ENCODE measurements at places on chromosomes 4 and X.
A peak's percentile ranks its signal among the peaks of the same experiment; 100 is the strongest.

DNA sequence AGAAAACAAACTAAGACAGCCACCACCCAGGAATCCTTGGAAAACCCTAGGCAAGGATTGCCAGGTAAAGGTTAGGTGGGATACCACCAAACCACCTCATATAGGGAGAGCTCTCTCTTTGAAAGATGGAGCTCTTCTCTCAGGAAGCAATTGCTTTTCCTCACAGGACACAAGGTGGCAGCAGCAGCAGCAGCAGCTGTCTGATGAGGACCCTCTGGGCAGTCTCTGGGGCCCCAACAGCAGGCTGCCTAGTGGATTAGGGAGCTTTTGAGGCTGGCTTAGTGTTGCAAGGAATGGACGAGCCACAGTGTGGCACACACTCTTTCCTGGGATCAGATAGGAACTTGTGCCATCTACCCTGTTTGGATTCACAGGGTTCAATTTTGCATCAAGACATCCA lies 41.4 kb upstream of the CHRDL1 start:
- DNase-seq, result no peak

DNA sequence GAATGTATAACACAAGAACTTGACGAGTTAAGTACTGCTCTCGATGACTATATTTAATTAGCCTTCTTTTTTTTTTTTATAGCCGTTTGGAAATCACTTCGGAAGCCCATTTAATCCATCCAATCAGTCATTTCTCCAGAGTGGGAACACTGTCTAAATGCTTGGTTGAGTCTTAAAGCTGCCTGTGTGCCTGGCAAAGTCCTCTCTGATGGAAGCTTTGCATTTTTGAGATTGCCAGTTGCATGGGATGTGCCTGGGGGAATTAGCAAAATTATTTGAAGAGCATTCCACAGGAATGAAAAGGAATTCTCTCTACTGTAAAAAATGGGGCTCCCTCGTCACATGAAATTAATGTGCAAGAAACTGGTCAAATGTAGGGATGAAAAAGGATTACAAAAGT lies 398.8 kb upstream of the RPS6KA3 start:
- DNase-seq, result no peak

GRCh38 chr4:37868238-37868637 lies 22.6 kb upstream of the TBC1D1 start:
- DNase-seq, result no peak

- DNase-seq, result no peak
Measured at GRCh38 chrX:130097507-130098209, 12.6 kb downstream of the ELF4 start.

GRCh38 chrX:131728295-131729145 lies 184.6 kb downstream of the OR13H1 start:
- DNase-seq, result peak; percentile 69

DNA sequence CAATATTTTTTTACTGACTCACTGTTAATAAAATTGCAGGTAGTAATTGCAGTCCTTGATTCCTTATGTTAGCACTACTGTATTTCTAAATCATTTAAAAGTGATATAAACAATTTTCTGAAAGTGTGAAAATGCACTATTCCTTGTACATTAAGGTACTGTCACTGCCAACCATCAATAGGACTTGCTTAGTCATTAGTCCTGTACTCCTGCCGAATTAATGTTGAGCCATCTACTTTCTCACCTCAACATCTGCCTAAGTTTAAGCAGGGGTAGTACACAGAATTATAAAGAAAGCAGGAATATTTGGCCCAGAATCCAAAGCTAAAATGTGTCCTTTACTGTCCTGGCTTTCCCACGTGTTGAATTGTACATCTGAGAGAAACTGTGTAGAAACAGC lies 87.0 kb upstream of the TRPC3 start:
- no peak for DNase-seq

DNA sequence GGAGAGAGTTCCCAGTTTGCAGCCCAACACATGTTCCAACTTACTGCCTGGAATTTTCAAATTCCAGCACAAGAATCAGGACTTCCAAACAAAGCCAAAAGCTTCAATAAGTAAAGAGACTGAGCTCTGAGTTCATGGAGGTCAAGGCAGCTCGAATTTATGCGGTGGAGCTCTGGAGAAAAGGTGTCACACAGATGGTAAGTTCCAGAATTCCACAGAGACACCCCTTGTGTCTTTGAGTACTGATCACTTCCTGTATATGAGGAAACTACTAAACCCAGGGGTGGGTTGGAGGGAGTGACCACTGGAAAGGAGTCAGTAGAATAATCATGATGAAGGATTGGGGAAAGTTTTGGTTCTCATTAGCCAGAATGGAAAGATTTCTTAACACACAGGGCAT lies 118.5 kb upstream of the GUCY1A1 start:
- no peak for DNase-seq

- no peak for DNase-seq
Measured at GRCh38 chrX:13669246-13669737, 16.4 kb downstream of the TCEANC start.

- no peak for DNase-seq
Measured at GRCh38 chr4:2011583-2011982, 2.8 kb upstream of the NELFA start.

DNA sequence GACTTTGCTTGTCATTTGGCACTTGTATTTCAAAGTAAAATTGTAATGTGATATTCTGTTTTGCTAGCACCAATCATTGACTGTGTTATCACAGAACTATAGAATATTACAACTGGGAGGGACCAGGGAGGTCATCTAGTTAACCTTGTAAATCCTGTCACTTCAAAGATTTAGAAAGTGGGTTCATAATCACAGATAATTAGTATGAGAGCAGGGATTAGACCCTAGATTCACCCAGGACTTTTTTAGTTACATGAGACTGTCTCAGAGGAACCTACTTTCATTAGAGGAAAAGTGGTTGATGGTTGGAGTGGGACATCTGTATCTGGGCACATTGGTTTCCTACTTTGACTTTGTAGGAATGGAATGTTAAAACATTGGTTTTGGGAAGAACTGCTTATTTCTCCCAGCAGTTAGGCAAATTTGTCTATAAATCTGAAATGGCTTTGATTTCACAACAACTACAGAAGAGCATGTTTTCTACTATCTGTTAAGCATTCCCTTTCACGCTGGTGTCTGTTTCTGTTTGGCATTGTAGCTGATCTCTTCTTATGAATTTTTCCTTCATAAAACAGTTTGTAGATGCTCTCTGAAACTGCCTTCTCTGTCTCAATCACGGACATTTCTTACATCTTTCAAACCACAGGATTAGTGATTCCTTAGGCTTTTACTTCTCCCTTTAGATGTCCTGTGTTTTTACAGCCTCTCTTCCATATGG lies 144.1 kb downstream of the DIPK2B start:
- DNase-seq, result no peak

DNA sequence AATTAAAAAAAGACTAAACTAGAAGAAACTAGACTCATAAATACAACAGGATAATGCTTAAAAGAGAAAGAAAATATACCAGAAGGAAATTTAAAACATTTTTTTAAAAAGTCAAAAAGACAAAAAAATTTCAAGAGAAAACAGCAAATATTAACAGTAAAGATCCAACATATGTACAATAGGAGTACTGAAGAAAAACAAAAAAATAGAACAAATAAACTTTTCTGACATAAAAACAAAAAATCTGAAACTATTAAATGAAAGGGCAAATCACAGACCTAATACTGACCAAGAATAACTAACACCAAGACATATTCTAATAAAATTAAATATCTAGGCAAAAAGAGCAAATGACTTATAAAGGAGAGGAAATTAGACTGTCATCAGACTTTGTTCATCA lies 11.5 kb downstream of the DNAJB14 start:
- DNase-seq, result no peak

DNA sequence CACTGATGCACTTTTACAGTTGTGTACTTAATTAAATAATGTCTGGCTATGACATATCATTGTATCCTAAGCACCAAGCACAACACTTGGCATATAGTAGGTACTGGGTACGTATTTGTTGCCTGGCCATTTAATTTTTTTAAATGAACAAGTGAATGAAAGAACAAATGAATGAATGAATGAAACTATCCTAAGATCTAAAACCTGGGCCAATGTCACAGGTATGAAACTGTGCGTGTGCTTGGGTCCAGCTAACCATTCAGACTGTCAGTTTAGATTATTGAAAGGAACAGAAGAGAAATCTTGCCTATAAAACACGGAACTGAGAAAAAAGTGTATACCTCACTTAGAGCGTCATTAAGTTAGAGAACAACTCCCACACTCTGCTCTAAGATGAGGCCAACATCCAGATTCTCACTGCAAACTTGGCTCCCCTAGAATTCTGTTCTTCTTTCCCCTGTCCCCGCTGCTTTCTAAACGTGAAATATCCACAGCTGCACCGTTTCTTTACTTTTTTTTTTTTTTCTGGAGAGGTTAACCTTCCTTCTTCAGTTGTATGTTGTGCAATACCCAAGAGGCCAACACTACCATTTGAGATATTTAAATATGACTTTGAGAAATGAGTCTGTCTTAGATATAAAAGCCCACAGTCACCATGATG lies 17.3 kb upstream of the SEL1L3 start:
- DNase-seq, result no peak

GRCh38 chr4:24780936-24781495 lies 14.4 kb upstream of the SOD3 start:
- DNase-seq, result no peak

DNA sequence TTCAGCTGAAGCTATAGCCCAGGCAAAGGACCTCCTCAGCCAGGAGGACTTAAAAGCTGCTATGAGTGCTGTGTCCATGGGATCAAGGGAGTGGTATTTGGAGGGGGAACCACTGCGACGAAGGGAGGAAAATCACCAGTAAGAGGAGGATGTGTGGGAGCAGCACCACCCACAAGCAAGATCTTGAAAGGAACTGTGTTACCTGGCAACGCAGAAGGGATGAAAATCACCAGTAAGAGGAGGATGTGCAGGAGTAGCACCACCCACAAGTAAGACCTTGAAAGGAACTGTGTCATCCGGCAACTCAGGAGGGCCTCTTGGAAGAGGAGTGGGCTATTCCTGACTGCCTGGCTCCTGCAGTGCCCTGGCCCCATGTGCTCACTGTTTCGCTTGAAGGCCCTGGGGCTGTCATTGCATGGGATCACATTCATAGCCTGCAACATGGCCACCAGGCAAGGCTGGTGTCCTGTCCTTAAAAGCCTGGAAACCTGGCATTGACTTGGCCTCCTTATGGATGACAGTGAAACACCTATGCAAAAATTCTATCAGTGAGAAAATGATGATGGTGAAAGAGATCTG lies 48.3 kb downstream of the TRMT44 start:
- no peak for DNase-seq

- DNase-seq, result no peak
Measured at GRCh38 chr4:188435381-188435780, 296.1 kb downstream of the TRIML1 start.

GRCh38 chrX:38594434-38594833 lies 33.1 kb downstream of the TSPAN7 start:
- no peak for DNase-seq

DNA sequence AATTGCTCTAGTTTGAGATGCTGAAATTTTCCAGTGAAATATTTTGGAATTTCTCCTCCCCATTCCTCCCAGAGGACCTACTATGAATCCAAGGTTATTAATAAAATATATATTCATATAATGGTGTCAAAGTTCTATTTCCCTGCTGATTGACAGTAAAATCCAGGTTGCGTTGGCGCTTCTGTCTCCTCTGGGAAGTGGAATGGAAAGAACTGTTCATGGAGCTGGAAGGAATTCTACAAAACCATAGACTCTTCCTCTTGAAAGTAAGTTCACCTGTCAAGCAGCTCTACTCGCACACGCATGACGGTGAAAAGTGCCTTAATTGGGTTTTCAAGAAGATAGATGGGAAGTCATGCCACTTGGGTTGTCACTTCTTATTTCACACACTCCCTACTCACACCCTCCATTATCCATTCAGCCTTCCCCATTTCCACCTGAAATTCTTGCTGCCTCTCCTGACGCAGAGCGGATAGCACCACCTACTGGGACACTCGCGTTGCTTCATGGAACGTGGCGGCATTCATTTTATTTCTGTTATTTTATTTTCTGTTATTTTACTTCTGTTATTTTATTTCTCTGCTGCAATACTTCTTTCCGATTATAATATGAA lies 351.6 kb downstream of the NLGN4X start:
- DNase-seq, result no peak

DNA sequence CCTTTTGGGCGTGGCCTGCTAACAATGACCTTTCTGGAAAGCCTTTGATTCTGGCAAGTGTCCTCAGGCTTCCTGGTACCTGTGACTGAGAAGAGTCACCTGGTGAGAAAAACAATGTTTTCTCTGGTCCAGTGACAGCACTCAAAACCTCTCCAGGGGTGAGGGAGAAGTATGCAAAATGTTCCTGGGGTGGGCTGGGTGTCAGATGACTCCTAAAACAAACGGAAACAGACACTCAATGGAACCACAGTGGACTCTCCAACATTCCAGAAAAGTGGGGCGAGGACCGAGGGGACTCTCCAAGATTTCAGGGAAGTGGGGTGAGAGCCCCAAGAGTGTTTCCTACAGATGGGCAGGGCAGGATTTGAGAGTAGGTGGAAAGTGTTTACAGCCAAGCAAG lies 69.5 kb downstream of the ANAPC4 start:
- DNase-seq, result no peak

DNA sequence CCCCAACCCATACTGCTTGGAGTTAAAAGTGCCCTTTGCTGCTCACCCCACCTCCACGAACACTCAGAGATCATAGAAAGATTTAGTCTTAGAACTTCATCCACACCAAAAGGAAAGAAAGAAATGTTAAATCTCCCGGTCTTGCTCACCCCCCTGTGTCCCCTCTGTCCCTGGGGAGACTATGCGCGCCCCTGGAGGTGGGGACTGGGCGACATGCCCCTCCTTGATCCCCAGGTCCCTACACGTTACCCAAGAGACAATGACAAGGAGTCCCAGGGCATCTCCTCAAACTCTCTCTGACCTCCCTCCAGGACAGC lies 620 bp downstream of the ITM2A start:
- no peak for DNase-seq

DNA sequence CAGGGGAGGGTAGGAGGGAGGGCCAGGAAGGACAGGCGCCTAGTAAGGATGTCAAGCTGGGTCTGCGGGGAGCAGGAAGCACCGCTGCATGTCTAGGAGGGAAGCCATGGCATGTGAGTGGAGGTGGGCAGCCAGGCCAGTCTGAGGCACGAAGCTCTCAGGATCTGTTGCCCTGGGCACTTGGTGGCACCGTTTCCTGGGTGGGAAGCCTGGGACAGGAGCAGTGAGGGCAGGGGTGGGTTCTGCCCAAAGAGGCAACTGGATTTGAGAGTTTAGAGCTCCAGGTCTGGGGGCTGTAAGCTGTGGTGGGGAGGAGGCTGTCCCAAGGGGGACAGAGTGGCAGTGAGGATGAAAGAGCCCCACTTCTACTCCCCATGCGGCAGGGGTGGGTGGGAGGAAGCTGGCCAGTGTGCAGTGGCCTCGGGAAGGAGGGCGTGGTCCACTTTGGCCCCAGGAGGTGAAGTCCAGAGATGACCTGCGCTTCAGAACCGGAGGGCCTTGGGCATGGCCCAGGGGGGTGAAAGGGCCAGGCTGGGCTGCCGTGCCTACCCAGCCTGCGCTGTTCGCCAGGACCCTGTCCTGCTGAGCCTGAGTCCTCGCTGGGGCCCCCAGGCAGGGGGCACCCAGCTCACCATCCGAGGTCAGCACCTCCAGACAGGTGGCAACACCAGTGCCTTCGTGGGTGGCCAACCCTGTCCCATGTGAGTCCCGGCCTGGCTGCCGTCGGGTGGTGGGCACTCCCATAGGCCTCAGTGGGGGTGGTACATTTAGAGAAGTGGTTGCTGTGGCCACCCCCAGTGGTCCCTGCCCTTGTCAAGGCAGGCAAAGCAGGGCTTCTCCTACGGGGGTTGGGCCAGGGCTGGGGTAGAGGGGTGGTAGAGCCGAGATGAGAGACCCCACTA lies 8.3 kb upstream of the SRPK3 start:
- no peak for DNase-seq

- DNase-seq, result no peak
Measured at GRCh38 chrX:136191171-136191570, 43.8 kb downstream of the FHL1 start.

- DNase-seq, result no peak
Measured at GRCh38 chr4:176584031-176584606, 208.6 kb downstream of the VEGFC start.

All from amygdala (tissue), 56 donors.